ENCODE measurements at places on chromosomes 12 and 14.

DNA sequence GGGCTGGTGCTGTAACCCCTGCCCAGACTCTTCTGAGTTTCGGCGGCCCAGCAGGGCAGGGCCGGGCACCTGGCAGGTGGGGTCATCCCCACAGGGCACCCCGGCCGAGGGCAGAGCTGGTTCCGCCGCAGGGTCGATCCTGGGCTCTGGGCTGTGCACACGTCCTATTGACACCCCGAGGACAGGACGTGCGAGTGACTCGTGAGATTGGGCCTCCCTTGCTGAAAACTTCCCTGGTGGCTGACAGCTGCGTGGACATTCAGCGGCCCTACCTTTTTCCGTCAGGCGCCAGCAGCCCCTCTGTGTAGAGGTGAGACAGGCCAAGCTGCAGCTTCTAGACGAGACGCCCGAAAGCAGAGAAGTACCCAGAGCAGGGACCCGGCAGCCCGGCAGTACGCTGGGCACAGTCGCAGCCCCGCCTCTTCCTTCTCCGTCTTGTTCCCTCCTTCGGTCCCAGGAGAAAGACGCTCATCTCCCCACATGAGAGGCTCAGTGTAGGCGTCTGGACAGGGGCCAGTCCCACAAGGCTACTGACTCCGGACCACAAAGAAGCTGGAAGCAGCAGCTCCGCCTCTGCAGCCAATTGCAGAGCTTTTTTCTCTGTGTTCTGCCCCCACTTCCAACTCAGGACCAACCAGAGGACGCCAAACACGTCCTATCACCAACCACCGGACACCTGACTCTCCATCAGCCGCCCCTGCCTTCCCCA, at the start of gene LRCOL1:
Gene LRCOL1 (minus strand): TSS at position 532 of the 709 bp plus-strand sequence. CDS start 4,331 bp downstream, outside the sequence.
- peak; percentile 81 for DNase-seq

DNA sequence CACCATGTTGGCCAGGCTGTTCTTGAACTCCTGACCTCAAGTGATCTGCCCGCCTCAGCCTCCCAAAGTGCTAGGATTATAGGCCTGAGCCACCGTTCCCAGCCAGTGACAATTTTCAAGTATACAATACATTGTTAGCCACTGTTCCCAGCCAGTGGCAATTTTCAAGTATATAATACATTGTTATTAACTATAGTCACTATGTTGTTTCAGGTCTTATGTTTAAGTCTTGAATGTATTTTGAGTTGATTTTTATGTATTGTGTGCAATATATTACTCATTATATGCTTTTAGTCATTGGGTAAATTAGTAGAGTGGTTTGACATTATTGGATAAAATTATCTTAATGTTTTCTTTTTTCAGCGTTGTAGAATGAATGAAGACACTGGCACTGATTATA, 13.0 kb upstream of the ZNF410 start:
- DNase-seq = no peak

GRCh38 chr12:64154677-64155076, 67.4 kb downstream of the KICS2 start:
- no peak for DNase-seq

GRCh38 chr12:25051171-25051570, 102.3 kb upstream of the BCAT1 start:
- DNase-seq = no peak

- DNase-seq = no peak
Measured at GRCh38 chr12:65168681-65169319, 583 bp upstream of the LEMD3 start.

DNA sequence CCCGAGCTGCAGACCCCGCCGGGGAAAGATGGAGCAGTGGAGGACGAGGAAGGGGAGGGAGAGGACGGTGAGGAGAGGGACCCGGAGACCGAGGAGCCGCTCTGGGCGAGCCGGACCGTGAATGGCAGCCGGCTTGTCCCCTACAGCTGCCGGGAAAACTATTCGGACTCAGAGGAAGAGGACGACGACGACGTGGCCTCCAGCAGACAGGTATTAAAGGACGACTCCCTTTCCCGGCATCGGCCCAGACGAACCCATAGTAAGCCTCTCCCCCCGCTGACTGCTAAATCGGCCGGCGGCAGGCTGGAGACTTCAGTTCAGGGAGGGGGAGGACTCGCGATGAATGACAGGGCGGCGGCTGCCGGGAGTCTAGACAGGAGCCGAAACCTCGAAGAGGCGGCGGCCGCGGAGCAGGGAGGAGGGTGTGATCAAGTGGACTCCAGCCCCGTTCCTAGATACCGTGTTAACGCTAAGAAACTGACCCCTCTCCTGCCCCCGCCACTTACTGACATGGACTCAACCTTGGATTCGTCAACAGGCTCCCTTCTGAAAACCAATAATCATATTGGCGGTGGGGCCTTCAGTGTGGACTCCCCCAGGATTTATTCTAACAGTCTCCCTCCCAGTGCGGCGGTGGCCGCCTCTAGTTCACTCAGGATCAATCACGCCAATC, 962 bp downstream of the LEMD3 start:
- peak; percentile 55 for DNase-seq

- DNase-seq = no peak
Measured at GRCh38 chr12:61525331-61525730, 734.9 kb upstream of the USP15 start.

- DNase-seq = no peak
Measured at GRCh38 chr12:95614390-95614982, 63.2 kb upstream of the USP44 start.

- peak; percentile 39 for DNase-seq
Measured at GRCh38 chr12:84738481-84738972, 174.1 kb downstream of the SLC6A15 start.

DNA sequence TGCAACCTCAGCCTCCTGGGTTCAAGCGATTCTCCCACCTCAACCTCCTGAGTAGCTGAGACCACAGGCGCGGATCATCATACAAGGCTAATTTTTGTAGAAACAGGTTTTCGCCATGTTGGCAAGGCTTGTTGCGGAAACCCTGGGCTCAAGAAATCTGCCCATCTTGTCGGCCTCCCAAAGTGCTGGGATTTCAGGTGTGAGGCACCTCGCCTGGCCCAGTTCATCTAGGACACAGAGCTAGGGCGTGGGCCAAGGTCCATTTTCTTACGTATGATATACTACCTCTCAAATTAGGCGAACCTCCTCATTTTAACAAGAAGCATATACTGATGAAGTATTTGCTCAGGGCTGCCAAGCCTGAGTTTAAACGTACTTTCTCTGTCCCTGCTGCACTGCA, 2.1 kb downstream of the RPS29 start:
- DNase-seq = no peak

GRCh38 chr12:49232940-49233841, 31.7 kb upstream of the TUBA1C start:
- peak; percentile 40 for DNase-seq

DNA sequence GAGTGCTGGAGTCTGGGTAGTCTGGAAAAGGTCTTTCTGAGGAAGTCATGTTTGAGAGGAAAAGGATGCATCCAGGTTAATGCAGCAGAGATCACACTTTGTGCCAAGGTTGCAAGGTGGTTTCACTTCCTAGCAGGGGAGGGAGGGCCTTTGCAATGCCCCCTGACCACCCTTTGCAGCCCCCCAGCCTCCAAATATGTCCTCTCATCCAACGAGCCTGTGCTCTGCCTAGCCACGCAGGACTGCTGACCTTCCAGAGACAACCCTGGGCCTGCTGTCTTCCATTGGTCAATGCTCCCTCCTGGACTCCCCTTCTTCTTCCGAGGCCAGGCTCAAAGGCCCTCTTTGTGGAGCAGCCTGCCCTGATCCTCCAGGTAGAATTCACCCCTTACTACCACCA, 47.3 kb upstream of the TUNAR start:
- no peak for DNase-seq

GRCh38 chr12:130222519-130223218, 60.4 kb downstream of the FZD10 start:
- no peak for DNase-seq

- DNase-seq = peak; percentile 95
Measured at GRCh38 chr14:101972126-101972866, 7.9 kb downstream of the DYNC1H1 start.

DNA sequence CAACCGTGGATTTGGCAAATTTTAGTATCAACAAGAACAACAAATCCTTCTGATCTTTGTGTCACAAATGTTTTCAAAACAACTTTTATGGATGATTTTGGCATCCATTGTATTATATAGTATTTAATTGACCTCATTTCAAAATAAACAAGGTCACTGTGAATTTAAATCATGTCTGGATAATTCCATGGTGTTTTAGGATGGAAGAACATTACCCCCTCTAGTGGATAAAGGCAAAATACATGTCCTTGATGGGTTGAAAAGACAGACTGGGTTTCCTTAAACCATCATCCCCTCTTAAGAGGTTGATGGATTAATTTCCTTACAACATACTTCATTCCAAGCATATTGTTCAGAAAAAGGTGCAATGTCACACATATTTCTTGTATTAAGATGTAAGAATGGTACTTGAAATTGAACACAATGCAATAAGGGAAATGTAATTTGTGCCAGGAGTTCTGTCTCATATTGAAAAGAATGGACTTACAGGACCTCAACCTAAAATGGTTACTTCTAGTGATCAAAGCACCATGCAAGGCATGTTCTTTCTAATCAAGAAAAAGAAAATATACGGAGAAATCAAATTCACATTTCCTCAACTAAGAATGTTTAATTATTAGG, 352.0 kb downstream of the BCAT1 start:
- peak; percentile 4 for DNase-seq

DNA sequence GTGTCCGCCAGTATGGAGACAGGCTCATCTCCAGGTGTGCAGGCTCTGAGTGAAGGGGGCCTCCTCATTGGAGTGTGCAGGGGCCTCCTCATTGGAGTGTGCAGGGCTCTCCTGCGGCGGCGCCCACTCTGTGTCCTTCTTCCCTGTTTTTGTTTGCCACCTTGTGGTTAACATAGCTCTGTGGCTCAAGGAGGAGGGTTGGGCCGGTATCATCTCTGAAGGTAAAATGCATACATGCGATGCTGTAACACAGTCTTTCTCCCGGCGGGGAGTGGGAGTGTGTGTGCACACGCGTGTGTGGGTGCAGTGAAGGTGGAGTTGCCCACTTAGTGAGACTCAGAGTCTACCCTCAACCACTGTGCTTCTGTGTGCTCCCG, 429.4 kb downstream of the ZFP36L1 start:
- no peak for DNase-seq

- no peak for DNase-seq
Measured at GRCh38 chr14:52377940-52378339, 63.8 kb downstream of the PTGER2 start.

GRCh38 chr12:95173392-95174251, 43.6 kb downstream of the FGD6 start:
- peak; percentile 37 for DNase-seq

DNA sequence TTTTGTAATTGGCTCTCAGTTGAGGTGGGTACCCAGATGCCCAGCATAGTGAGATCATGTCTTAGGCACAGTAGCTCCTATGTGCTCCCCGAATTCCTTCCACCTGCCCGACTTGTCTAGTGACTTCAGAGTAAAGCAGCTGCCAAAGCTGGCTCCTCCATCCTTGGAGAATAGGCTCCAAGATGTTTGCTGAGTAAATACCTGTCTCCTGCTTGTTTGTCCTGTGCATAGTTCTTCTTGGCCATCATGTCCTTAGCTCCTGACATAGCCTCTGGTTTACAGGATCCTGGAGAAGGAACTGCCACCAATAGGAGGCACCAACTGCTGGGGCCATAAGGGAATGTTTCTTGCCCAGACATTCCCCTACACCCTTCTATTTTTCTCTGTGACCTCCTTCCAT, 52.6 kb upstream of the CISTR start:
- DNase-seq = no peak

- DNase-seq = no peak
Measured at GRCh38 chr12:92210071-92210470, 64.4 kb upstream of the BTG1 start.

GRCh38 chr14:105456736-105457617, 17.6 kb upstream of the CRIP2 start:
- DNase-seq = no peak

DNA sequence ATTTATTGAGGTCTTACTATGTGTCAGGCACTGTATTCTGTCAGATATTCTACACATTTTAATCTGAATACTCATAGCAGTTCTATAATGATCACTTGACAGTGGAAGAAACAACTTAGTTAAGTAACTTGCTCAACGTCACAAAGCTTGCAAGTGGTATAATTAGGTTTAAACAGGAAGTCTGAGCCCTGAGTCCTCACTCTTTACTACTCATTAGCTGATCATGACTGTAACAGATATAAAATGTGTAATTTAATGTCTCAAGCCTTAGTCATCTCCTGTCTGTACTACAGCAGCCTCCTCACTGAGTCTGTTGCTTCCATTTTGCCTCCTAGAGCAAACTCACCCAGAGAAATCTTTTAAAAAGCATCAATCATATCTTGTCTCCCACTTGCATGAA, 38.9 kb downstream of the PPP4R4 start:
- DNase-seq = peak; percentile 31

DNA sequence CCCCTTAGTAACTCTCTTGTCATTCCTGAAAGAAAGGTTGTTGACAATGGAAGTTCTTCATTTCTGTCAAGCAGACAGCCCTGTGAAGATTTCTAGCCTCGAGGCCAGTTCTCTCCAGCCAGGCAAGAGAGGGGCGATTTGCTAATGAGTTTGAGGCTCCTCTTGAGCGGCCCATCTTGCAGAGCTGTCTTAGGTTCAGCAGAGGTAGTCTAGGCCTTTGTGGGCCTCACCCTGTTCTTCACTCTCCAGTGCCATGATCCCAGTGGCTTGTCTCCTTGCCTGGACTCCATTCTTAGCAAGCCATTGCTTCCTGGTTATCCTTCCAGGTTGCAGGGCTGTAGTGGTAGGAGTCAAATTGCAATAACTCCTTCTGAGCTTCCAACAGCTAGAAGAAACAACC, 9.7 kb downstream of the TPH2 start:
- DNase-seq = no peak

DNA sequence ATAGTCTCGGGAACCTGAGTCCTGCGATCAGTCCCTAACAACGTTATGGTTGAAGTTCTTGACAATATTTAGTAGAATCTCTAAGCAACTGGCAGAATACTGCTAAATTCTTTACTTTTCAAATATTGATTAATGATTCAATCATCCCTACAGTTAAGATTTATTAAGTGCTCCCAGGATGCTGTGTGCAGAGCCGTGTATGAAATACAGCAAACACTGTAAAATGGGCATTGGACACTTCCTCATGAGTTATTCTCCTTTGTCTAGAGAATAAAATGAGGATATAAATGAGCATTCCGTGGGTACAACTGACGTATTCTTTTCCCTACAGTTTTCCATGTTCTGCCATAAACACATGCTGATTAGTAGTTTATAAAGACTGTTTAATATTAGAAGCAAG, 372.4 kb downstream of the TMTC2 start:
- no peak for DNase-seq
